ENCODE measurements at places on chromosomes 13 and 19. TPM values are rescaled to one million over a fixed set of nuclear protein-coding genes. Genes with fewer than 3 reads are reported as not detected.

Gene NXNL1
- total RNA-seq = not detected

Gene ANKRD24
- 0.79 TPM for total RNA-seq

Gene ZNF567
- 7.0 TPM for total RNA-seq

Gene NKPD1
- 0.37 TPM for total RNA-seq

Gene MATK
- total RNA-seq = not detected

Gene LAIR2
- not detected for total RNA-seq

Gene ZNF439
- total RNA-seq = 0.83 TPM

Gene ATP11A
- 65.6 TPM for total RNA-seq

Gene FLT3LG
- total RNA-seq = 5.3 TPM

Gene ASPDH
- total RNA-seq = not detected

Gene INSL3
- 4.0 TPM for total RNA-seq

Gene MIER2
- 23.3 TPM for total RNA-seq

Gene GPR183
- not detected for total RNA-seq

Gene PSG6
- not detected for total RNA-seq

GRCh38 chr13:23769401-23769800, 119.8 kb downstream of the MIPEP start:
- DNase-seq = no peak

DNA sequence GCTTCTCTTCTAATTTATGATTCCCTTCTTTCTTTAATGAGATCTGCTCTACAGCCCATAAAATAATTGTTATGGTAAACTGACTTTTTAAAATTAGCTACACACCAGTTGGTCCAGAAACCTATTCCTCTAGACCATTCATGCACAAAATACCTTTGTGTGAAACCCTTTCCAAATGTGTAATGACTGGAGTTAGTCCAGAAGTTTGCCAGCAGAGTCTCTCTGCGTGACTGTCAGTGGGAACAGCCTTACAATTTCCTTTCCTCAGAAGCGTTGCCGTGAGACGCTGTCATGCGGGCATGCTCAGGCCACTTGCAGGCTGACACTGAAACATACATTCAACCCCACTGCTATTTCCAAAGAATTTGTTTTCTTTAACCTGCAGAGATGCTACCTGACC, 965.2 kb downstream of the PCDH9 start:
- DNase-seq = no peak

GRCh38 chr19:42042455-42043170, 27.4 kb downstream of the GRIK5 start:
- DNase-seq = no peak

- no peak for DNase-seq
These were observed 20.4 kb upstream of the ZNF91 start for GRCh38 chr19:23415561-23416191.

DNA sequence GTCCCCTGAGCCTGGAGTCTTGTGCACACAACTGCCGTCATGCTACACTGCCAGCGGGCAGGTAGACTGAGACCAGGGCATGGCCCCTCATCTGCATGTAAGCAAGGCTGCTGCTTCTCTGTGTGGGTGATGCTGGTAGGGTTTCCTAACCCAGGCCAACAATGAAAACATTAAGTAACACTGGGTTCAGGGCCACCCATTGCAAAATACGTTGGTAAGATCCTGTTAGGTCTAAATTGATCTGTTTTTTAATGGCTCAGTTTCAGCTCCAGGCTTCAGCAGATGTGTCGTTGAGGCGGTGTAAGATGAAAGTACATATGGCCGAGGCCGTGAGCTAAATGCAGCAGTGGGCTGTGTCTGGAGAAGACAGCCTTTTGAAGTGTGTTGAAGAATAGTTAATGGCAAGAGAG, 383.4 kb downstream of the IRS2 start:
- no peak for DNase-seq

DNA sequence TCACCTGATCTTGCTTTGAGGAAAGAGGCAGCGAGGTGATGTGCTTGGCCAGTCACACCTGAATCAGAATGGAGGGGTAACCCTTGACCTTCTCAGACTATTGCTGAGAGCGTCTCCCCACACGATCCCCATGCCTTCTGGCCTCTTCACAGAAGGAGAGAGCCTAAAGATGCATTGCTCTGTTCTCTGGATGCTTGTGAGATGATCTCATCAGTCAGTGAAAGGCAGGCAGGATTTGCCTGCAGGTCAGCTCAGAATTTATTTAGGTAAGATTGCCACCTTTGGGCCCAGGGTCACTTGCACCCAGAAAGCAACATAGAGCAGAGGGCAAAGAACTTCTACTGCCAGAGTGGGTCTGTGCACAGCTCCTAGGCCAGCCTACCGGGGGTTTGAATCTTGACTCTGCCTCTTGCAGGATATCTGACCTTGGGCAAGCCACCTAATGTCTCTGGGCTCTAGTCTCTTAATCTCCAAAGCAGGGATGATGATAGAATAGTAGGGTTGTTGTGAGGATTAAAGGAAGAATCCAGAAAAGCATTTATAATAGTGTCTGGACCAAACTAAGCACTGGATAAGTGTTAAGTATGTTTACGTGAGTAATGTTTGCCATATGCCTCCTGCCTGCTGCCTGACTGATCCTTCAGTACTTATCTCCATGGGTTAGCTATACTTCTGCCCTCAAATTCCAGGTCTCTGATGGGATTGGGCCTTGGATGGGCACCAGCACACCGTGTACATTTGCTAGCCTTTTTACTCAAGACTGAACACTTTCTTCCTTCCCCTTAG, 8.4 kb upstream of the FLT1 start:
- DNase-seq = no peak

- DNase-seq = no peak
These were observed 2.9 kb downstream of the CCDC8 start for GRCh38 chr19:46410205-46411087.

DNA sequence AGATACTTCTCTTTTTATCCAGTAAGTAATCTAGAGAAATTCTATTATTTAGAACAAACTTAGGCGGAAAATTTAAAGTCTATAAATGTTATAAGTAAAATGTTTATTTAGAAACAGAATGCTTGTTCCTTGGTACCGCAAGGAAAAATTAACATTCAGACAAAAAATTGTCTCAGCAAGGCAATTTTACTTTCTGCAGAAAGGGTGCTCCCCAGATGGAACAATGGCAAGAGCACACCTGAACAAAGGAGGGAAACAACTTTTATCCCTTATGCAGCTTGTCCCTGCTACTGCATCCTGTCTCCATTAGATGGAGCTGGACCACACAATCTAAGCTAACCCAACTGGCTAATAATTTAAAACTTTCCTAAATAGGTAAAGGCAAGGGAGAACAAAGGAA, 6.5 kb upstream of the ZNF708 start:
- DNase-seq = no peak

GRCh38 chr19:30161770-30162169, 210.4 kb upstream of the ZNF536 start:
- no peak for DNase-seq

GRCh38 chr13:49454388-49455006, 10.4 kb downstream of the SETDB2 start:
- DNase-seq = no peak

GRCh38 chr13:24161010-24161775, 673 bp downstream of the SPATA13 start:
- DNase-seq = peak; percentile 40

GRCh38 chr19:41740415-41741243, 14.7 kb upstream of the CEACAM6 start:
- no peak for DNase-seq

DNA sequence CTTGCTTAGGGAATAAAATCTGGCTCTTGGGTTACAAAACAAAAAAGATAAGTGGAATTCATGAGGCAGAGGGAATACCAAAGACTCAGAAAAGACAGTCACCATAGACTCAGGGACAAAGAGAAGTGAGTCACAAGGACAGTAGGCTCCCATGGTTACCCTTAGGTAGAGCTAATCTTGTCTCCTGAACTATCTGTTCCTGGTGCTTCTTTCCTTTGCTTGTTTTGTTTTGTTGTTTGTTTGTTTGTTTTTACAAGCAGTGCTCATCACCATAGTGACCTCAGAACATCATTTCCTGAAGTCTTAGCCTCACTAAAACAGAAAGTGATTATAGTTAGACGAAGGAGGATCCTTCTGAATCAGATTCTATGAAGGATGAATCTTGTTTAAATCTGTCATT, 142.3 kb upstream of the SOX21 start:
- DNase-seq = no peak

DNA sequence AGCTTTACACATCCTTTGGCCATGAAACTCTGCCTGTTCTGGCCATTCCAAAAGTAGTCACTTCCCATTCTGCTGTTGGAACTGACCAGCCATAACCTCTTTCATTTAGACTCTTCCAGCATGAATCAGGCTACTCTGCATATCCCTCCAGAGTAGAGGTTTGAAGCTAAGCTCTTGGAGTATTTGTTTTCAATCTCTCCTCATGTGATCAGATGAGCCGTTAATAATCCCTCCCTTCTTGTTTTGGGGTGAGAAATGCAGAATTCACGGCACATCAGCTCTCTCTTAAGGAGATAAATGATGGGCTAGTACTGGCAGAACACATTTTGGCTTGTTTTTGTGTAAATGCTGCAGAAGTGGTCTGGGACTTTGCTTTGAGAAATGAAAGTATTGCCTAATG, 519.9 kb downstream of the PCDH17 start:
- DNase-seq = no peak

- DNase-seq = no peak
These were observed 40.6 kb downstream of the TPT1 start for GRCh38 chr13:45300190-45300985.

- no peak for DNase-seq
These were observed 22.7 kb downstream of the MIPEP start for GRCh38 chr13:23866420-23867026.

- no peak for DNase-seq
These were observed 82.1 kb downstream of the DLEU7 start for GRCh38 chr13:50761406-50761805.

GRCh38 chr13:92719868-92720267, 506.7 kb upstream of the GPC6 start:
- no peak for DNase-seq

DNA sequence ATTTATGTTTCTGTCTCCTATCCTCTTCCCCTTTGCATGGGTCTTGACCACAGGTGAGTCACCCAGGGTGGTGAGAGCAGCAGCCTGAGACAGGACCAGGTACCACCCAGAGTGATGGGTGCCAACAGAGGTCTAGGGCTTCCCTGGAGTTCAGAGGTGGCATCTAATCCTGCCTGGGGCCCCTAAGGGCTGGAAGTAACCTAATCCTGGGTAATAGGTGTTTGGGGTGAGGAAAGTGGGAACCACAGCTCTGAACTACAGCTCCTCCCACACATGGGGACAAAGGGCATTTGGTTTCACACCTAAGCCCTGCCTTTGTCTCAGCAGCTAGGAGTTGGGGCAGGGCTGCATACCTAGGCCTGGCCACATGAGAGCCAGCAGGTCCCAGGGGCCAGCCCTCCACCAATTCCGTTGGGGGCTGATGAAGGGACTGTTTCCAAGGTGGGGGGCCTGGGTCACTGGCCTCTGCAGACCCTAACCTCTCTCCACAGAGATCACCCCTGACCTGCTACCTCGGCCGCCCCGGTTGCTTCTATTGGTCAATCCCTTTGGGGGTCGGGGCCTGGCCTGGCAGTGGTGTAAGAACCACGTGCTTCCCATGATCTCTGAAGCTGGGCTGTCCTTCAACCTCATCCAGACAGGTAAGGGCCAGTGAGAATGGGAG, 8.0 kb downstream of the SPHK2 start:
- peak; percentile 92 for DNase-seq

DNA sequence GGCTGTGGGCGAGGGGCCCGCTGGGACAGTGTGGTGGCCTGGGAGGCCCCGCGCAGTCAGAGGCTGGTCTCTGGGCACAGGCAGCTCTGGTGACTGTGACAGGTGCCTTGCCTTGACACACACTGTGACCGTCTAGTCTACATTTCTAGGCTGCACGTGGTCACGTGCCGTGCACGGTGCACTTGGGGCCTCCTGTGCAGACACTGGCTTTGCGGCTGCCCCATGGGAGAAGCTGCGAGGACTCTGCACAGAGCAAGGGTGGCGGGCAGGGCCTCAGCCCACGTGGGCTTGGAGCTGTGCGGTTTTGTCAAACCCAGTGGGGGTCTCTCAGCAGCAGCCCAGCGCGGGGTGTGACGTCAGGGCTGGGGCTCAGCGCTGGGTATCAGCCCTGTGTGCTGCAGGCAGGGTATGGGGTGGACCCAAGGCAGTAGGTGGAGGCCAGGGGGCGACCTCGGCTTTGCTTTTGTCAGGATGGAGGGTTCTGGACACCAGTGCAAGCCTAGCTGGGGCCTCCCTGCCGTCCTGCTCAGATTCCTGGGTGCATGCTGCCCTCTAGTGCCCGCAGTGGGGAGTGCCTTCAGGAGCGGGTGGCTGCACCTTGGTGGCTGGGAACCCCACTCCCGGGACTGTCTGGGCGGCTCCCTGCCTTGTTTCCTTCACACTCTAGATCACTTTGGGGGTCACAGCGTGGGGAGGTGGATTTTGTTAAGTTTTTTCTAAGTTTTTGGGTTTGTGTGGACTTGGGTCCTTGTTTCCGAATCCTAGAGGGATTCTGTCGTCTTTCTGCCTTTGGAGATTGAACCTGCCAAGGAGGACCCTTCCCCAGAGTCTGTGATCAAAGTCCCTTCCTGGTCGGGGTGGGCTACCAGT, 62.6 kb downstream of the KDM4B start:
- peak; percentile 76 for DNase-seq

- DNase-seq = no peak
These were observed 23.1 kb downstream of the ZNF536 start for GRCh38 chr19:30395283-30395682.

GRCh38 chr13:95624020-95624419, 20.5 kb downstream of the DZIP1 start:
- DNase-seq = peak; percentile 15

DNA sequence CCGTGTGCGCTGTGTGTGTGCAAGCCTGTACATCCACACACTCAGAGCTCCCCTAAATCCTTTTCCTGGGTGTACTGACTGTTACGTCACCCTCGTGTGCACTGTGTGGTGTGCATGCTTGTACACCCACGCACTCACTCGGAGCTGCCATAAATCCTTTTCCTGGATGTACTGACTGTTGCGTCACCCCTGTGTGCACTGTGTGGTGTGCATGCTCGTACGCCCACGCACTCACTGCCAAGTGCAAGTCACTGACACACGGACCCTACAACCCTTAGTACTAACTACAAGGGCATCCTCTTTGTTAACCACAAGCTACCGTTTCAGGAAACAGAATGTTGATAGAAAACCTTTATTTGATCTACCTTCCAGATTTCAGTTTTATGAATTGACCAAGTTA, 983.4 kb downstream of the EFNB2 start:
- DNase-seq = no peak

- no peak for DNase-seq
These were observed 7.1 kb downstream of the EEF2 start for GRCh38 chr19:3978145-3978544.

GRCh38 chr19:42324655-42325307, 654 bp upstream of the MEGF8 start:
- no peak for DNase-seq

- no peak for DNase-seq
These were observed at the start of gene PPM1N for GRCh38 chr19:45498411-45499195. Gene PPM1N, plus strand, starts transcription at chr19:45498443. Its CDS starts 30 bp downstream, at chr19:45498473.

GRCh38 chr19:51207747-51208146, 17.1 kb upstream of the CD33 start:
- no peak for DNase-seq

GRCh38 chr19:16355293-16356043, 30.8 kb downstream of the KLF2 start:
- no peak for DNase-seq

Data from PC-9 (cell line).